B cell (primary cell): ENCODE measurements at places on chromosomes 12 and 14. TPM values are rescaled to one million over a fixed set of nuclear protein-coding genes. Genes with fewer than 3 reads are reported as not detected.

DNA sequence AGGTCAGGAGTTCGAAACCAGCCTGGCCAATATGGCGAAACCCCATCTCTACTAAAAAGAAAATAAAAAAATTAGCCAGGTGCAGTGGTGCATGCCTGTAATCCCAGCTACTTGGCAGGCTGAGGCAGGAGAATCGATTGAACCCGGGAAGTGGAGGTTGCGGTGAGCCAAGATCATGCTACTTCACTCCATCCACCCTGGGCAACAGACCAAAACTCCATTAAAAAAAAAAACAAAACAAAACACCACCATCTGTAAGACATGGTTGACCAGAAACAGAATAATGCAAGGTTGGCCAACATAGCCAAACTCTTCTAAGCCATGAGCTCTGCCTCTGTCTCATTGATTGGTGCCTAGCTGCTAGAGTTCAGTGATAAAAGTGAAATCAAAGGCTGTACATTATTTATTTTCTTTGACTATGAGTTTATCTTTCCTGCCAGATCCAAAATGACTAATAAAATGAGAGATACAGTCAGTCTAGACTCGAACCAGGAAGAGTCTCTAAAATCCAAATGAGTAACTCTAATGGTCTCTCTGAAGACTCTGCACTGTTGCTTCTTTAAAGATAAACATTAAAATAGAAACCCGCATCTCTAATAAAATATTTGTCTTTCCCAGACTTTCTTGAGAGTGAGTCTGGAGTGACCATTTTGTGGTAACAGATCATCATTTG, 404.7 kb downstream of the DAD1 start:
- no peaks in the 10 kb centered on the region for H3K27me3 ChIP-seq
- DNase-seq: no peak
- no peak overlapping the region for H3K27ac ChIP-seq
- no peaks in the 10 kb centered on the region for H3K36me3 ChIP-seq

DNA sequence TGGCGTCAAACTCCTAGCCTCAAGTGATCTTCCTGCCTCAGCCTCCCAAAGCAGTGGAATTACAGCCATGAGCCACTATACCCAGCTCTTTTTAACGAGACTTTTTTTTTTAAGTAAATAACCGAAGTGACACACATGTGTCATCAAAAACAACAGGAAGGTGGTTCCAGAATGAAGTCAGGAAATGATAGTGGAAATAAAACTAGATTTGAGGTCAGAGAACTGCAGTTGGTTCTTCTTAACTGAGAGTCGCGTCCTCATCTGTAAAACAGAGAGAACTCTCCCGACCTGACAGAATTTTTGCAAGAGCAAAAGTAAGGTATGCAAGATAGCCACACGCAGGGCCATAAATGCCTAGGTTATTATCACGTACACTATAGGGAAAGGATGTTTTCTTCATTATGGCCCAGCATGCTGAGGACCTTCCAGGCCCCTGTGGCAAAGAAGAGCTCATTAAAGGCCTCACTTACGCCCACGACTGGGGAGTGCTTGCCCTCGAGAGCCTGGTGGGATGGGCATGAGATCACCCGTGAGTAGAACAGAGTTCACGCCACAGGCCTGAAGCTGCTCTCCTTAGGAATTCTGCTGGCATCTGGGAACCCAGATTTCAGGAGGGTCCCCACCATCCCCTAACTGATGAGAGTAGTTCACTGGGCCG, 67.2 kb downstream of the SCARB1 start:
- H3K36me3 ChIP-seq: no peaks in the 10 kb centered on the region
- no peak for DNase-seq
- H3K4me3 ChIP-seq: no peak overlapping the region
- no peak overlapping the region for H3K27ac ChIP-seq

Gene PTCSC3
- total RNA-seq: not detected in 2 replicates

GRCh38 chr12:80821513-80822000, 104.8 kb downstream of the MYF5 start:
- H3K36me3 ChIP-seq: no peaks in the 10 kb centered on the region
- H3K27me3 ChIP-seq: no peaks in the 10 kb centered on the region
- H3K4me3 ChIP-seq: no peak overlapping the region

Gene NANOG
- not detected in 2 replicates for total RNA-seq

Gene TAPBPL
- 71.2 and 80.5 TPM in 2 replicates for total RNA-seq
